ENCODE measurements at places on chromosomes 11 and 22.

DNA sequence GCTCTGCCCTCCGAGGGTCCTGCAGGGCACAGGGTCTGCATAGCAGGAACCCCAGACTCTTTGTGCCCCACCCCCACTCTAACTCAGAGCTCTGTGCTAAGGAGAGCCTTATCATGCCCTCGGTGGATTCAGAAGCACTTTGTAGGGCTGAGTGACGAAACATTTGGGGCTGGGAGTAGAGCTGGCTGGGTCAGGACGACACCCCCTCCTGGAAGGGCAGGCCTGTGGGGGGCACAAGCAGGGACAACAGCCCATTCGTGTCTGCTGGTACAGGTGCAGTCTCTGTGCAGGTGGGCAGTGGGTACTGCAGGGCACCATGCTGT lies 8.9 kb downstream of the APOBEC3A start:
- no peak for DNase-seq

GRCh38 chr22:31526270-31526669 lies 29.9 kb downstream of the SFI1 start:
- peak; percentile 53 for DNase-seq

- no peak for DNase-seq
Measured at GRCh38 chr11:94776351-94777321, 8.5 kb downstream of the AMOTL1 start.

- no peak for DNase-seq
Measured at GRCh38 chr22:25076336-25076735, 123.3 kb upstream of the CRYBB3 start.

GRCh38 chr11:8759634-8760033 lies 77.0 kb downstream of the RPL27A start:
- DNase-seq: no peak

GRCh38 chr11:19080579-19080993 lies 20.1 kb upstream of the MRGPRX2 start:
- no peak for DNase-seq

DNA sequence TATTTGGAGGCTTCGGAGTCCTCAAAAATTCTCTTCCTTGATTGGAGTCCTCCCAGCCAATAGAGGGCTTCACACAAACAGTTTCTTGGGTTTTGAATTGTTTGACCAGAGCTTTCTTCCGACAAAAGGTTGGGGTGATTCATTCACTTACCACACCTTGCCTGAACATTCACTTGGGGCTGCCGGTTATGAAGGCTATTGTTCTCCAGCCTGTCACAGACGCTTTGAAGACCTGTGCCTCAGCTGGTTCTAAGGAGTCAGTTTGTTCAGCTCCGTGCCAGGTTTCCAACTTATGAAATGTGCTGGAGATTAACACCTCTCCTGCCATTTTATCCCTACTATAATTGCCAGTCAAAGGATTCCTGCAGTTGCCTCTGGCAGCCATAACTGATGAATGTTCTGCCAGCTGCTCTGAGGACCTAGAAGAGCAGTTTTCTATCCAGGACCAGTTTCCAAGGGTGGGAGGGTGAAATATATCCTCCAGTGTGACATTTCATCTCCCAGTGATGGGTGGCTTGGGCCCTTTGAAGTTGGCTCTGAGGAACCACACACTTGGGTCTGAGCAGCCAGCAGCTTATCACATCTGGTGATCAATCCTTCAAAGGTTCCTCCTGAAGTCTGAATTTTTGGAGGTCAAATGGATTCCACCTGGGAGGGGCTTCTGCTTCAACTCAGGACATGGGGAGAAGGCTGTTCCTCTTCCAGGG lies 31.4 kb downstream of the LIMK2 start:
- DNase-seq: no peak

DNA sequence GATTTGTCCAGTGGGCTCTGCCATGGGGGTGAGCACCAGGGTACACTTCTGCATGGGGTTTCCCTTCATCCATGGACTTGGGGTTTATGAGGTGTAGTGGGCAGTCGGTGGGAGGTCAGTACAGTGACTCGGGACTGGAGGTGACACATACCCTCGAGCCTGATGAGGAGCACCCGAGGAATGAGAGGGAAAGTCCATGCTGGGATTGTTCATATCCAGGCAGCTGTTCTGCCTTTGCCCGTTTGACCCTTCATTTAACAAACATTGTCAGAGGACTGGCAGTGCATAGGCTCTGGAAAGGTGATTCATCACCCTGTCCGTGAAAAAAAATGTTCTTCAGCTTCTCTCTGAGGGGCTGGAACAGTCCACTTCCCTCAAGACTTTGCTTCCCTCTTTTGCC lies 2.7 kb downstream of the NAV2 start:
- DNase-seq: no peak

GRCh38 chr11:59943997-59944714 lies 5.9 kb downstream of the OOSP1 start:
- no peak for DNase-seq

DNA sequence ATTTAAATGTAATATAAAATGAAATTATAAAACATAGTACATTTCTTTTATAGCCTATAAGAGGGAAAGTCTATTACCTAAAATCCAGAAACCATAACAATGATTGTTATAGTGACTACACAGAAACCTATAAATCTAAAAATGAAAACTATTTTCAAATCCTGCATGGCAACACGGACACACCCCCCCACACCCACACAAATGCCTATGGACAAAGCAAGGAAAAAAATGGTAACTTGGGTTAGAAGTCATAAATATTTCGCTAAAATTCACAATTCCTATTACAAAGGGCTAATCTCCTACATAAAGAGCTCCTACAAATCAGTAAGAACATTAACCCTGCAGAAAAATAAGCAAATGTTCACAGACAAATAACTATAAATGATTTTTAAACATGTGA lies 56.4 kb downstream of the GAB2 start:
- no peak for DNase-seq

GRCh38 chr22:23245799-23246136 lies 65.5 kb downstream of the BCR start:
- DNase-seq: no peak

Measured in B cell (primary cell).